Activated T-cell treated with anti-CD3 and anti-CD28 coated beads, Interleukin-2, amount 50 U/mL, for 4 hours (primary cell): ENCODE measurements at places on chromosomes 12 and 14.
A peak's percentile ranks its signal among the peaks of the same experiment; 100 is the strongest.

DNA sequence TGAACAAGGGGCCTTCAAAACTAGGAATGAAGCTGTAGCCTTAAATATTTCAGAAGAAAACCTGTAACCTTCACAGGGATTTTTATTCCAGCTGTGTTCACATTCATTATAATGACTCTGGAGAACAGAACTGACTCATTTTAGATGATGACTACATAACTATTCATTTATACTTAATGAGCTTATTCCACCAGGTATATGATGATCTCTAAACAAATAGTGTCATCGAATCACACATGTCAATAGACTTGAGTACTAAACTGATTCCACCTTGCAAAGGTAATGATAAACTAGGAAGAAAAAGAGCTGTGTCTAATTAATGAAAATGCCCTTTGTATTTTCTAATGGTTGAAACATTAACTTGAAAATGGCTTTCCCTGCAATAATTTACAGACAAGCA lies 433.2 kb downstream of the PDZRN4 start:
- DNase-seq, result no peak

GRCh38 chr12:54404061-54405004 lies 14.7 kb downstream of the ITGA5 start:
- peak; percentile 64 for DNase-seq

GRCh38 chr12:44827832-44828438 lies 48.2 kb downstream of the NELL2 start:
- DNase-seq, result no peak

- no peak for DNase-seq
Measured at GRCh38 chr12:56645201-56645716, 525 bp downstream of the ATP5F1B start.
